ENCODE measurements at places on chromosomes 3 and 15.
A peak's percentile ranks its signal among the peaks of the same experiment; 100 is the strongest.

DNA sequence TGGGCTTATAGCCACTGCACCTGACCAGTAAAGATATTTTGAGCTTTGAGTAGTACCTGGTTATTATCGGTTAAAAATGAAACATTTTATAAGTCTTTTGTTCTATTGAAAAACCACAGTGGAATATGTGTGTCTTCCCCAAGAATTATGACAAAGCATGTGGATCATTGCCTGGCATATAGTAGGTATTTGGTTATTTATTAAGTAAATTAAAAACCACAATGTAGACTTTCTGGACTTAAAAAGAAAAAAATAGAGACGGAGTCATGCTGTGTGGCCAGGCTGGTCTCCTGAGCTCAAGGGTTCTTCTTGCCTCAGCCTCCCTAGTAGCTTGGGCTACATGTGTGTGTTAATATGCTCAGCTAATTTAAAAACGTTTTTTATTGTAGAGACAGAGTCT is 43.5 kb downstream of the UBE2E2 start:
- no peaks in the 10 kb centered on the region for H3K27me3 ChIP-seq
- H3K4me1 ChIP-seq: peaks cover 6% of the 10 kb centered on the region
- H3K27ac ChIP-seq: no peak overlapping the region
- no peaks in the 10 kb centered on the region for H3K36me3 ChIP-seq
- H3K4me3 ChIP-seq: no peak overlapping the region

DNA sequence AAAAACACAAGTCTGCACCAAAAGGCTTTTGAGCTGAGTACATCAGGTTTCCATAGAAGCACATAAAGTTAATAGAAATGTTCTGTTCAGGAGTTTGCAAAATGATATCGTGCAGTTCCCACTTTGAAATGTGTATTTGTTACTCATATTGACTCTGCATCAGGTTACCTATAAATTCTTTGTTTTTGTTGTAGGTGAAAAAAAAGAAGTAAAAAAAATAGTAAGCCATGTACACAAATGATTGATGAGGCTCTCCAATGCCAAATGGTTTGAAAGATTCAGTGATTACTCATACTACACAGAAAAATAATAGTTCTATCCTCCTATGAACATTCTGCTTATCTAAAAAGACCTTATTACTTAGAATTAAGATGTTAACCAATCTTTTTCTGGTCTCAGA is 287.3 kb upstream of the MME start:
- H3K27me3 ChIP-seq: no peaks in the 10 kb centered on the region
- H3K36me3 ChIP-seq: no peaks in the 10 kb centered on the region
- no peak overlapping the region for H3K27ac ChIP-seq
- no peak overlapping the region for H3K4me3 ChIP-seq

GRCh38 chr3:72380711-72381493 is 467.3 kb downstream of the SHQ1 start:
- H3K36me3 ChIP-seq: 0 out of 2 replicates have a peak, but pooled peaks cover 3% of the 10 kb centered on the region
- no peak overlapping the region for H3K4me3 ChIP-seq
- peaks cover 99% of the 10 kb centered on the region for H3K4me1 ChIP-seq
- peak overlapping the region; percentile 47 for H3K27ac ChIP-seq

DNA sequence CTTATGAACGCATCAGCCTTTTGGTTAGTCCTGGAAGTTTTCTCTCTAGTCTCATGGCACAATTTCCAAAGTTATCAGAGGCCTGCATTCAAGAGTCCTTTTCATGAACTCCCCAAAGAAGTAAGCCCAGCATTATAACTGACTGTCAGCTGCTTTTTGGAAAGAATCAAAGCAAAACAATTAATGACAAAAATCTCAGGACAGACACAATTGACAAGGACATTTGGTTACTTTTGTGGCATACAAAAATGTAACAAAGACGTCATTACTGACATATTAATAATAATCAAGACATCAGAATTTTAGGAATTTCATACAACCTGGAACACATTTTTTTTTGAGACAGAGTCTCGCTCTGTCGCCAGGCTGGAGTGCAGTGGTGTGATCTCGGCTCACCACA is 21.2 kb downstream of the KATNBL1 start:
- H3K36me3 ChIP-seq: peaks cover 2% of the 10 kb centered on the region
- no peak overlapping the region for H3K4me3 ChIP-seq
- no peak for DNase-seq
- H3K27me3 ChIP-seq: no peaks in the 10 kb centered on the region

DNA sequence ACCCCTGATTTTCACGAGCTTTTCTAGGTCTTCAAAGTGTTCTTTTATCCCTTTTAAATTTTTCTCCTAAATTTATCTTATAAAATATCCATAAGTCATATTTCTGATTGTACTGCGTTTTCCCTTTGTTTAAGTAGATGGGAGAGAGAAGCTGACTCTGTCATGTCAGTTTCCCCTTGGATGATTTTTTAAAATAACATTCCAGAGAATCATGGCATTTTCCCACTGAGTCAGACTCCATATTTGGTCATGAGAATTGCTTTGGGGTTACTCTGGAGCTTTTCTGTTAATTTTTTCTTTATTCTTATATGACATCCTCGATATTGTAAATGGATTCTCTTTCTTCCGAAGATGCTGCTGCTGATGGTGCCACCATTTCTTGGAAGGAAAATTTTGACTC is 28.6 kb upstream of the UMPS start:
- no peaks in the 10 kb centered on the region for H3K36me3 ChIP-seq
- DNase-seq: no peak
- H3K4me1 ChIP-seq: peaks cover 9% of the 10 kb centered on the region
- H3K4me3 ChIP-seq: no peak overlapping the region
- no peaks in the 10 kb centered on the region for H3K27me3 ChIP-seq
- H3K27ac ChIP-seq: no peak overlapping the region

GRCh38 chr3:76324101-76324500 is 538.8 kb upstream of the ZNF717 start:
- H3K4me3 ChIP-seq: no peak overlapping the region
- no peak overlapping the region for H3K27ac ChIP-seq
- DNase-seq: no peak
- H3K36me3 ChIP-seq: no peaks in the 10 kb centered on the region
- H3K27me3 ChIP-seq: no peaks in the 10 kb centered on the region

- H3K27me3 ChIP-seq: no peaks in the 10 kb centered on the region
- H3K36me3 ChIP-seq: no peaks in the 10 kb centered on the region
- no peak overlapping the region for H3K4me3 ChIP-seq
- no peak overlapping the region for H3K27ac ChIP-seq
These were observed 59.2 kb downstream of the EXOG start for GRCh38 chr3:38555149-38555840.

GRCh38 chr15:89495638-89496145 is 691 bp downstream of the RHCG start:
- H3K4me1 ChIP-seq: peaks cover 3% of the 10 kb centered on the region
- H3K27ac ChIP-seq: no peak overlapping the region
- H3K27me3 ChIP-seq: peaks cover 33% of the 10 kb centered on the region
- peak overlapping the region; percentile 58 for H3K4me3 ChIP-seq
- DNase-seq: no peak

DNA sequence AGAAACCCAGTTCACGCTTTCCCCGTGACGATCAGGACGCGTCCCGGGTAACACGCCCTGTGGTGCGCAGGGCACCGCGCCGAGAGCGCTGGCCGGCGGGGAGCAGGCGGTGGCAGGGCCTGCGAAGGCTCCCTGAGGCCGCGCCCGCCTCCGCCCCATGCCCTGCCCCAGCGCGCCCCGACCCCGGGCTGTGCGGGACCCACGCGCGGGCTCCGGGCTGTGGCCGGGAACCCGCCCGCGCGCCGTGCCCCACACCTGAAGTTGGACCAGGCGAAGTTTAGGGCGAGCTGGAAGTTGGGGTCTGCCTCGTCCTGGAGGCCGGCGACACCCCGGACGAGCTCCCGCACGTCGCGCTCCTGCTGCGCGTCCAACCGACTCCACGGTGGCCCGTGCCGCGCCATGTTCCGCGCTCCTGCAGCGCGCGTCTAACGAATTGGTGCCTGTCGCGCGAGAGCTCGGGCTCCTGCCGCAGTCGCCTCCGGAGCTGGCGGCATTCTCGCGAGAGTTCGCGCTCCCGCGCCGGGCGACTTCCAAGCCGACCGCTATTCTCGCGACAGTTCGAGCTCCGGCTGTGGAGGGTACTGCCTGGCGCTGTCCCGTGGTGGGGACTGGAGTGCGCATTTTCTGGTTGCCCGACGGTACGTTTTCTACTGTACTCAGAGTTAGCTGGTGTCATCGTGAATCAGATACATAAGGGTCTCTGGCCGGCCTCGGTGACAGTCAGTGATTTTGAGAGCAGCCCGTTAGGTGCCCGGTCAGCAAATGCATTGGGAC is at the start of gene TUBGCP5:
TUBGCP5 (minus strand) TSS at position 427 of the 774 bp plus-strand sequence; CDS start at position 401, 26 bp downstream.
- no peaks in the 10 kb centered on the region for H3K4me1 ChIP-seq
- DNase-seq: peak; percentile 98
- 0 out of 2 replicates have a peak, but pooled peaks cover 4% of the 10 kb centered on the region for H3K36me3 ChIP-seq

DNA sequence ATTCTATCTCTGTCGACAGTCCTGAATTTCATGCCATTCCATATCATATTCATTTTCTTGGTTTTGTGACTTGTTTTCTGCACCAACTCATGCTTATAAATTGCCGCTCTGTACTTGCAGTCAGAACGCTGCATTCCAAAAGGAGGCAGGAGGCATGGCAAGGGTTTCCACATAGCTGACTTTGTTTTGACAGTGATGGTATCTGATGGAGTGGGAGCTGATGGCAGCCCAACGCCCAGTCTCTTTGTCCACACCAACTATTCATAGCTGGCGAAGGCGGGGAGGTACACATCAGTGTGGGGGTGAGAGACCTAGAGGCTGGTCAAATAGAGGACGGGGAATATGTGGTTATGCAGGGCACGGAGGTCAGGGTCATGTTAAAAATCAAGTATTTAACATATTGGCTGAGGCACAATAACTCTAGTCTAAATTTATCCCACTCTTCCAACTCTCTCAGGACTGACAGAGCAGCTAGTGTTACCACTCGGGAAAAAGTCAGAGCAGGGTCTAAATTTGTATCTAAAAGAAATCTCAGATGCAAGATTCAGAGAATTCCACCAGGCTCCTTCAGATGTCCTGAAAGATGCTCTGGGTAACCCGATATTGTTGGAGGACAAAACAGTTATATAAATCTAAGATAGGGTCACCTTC is 67.8 kb upstream of the ATP13A3 start:
- H3K27ac ChIP-seq: no peak overlapping the region
- no peaks in the 10 kb centered on the region for H3K36me3 ChIP-seq
- no peak overlapping the region for H3K4me3 ChIP-seq
- peaks cover 18% of the 10 kb centered on the region for H3K4me1 ChIP-seq
- no peak for DNase-seq

DNA sequence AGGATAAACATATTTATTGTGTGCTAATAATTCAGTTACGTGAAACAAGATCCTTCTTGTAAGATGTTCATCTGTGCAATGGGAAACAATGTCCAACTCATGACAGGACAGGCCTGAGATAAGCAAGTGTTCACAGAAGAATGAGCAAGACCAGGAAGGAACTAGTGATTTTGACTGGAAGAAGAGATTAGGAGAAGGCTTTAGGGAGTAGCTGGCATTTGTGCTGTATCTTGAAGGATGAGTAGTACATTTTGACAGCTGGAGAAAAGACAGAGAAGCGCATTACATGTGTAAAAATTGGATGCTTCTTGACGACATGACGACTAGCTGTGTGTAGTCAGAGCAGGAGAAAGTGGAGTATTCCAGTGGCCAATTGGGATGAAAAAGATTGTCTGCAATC is 48.4 kb downstream of the GBE1 start:
- H3K36me3 ChIP-seq: no peaks in the 10 kb centered on the region
- no peak overlapping the region for H3K4me3 ChIP-seq
- H3K4me1 ChIP-seq: no peaks in the 10 kb centered on the region
